Left cardiac atrium (tissue), 4 donors: ENCODE measurements at places on chromosomes 4 and X. TPM values are rescaled to one million over a fixed set of nuclear protein-coding genes. Genes with fewer than 3 reads are reported as not detected.

DNA sequence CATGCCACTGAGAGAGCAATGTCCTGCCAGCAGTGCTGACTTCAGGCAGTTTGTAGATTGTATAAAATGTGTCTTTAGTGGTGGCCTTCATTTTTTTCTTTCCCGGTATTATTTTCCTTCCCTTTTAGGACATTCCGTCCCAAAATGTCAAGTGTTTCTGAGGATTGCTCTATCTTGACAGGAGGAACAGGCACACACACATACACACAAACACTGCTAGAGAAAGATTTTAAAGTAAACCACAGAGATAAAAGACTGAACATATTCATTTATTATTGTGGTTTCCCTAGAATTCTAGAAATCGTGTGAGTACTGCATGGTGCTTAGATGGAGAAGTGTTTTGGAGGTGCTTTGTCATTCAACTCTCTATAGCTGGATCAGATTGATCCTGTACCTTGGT is 111.9 kb downstream of the GABRB1 start:
- DNase-seq: no peak

Gene SLC49A3
- total RNA-seq: 14.0 TPM

Gene FMR1
- total RNA-seq: 28.1 TPM

- no peak for DNase-seq
Observed at GRCh38 chr4:33057736-33058135, 2337.6 kb downstream of the PCDH7 start.

DNA sequence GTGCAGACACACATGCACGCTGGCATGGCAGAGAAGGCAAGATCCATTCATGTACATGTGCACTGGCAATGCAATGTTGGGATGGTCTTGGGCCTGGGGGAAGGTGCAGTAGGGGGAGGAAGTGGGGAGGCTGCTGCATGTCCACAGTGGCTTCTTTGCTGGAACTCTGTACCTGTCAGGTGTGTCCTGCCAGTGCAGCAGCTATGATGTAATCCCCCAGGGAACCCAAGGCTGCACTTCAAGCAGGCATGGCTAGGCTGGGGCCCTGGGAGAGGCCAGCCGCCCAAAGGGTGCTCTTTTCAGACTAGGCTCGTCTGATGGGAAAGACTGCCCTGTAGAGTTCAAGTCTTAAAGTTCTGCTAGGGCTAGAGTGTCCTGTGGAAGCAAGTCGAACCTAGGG is 1304.0 kb downstream of the FAM133A start:
- no peak for DNase-seq

Gene ADGRG2
- 1.2 TPM for total RNA-seq

Gene CLNK
- total RNA-seq: not detected

Gene SH3RF1
- 8.7 TPM for total RNA-seq

DNA sequence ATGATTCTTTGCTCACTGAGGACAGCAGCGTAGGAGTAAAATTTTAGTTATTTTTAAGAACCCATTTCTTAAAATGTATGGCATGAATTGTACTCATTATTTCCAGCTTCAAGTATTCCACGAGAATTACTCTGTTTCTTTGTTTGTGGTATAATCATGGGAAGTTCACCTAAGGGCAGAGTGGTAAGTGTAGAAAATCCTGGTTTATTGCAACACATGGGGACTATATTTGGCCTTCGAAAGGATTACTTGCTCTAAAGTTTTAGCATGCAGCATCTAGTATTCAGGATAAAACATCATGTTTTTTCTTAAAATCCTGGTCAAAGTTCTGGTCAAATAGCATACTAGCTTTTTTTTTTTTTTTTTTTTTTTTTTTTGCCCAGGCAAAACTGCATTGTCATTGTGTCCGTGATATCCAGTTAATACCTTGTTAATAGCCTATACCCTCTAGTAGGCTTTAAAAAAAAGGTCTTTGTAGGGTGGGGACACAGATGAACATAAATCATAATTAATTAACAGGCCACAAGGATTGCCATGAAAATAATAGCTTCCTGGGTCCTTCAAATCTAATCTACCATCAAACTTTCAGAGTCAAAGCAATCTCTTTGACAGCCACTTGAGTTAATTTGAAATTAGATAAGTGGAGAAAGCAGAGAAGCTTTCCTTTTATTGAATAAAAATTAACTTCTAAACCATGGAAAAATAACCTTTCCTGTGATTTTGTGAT is 44.6 kb upstream of the VEGFC start:
- no peak for DNase-seq

GRCh38 chrX:102950908-102951866 is 14.1 kb downstream of the RAB40AL start:
- DNase-seq: peak; percentile 27

DNA sequence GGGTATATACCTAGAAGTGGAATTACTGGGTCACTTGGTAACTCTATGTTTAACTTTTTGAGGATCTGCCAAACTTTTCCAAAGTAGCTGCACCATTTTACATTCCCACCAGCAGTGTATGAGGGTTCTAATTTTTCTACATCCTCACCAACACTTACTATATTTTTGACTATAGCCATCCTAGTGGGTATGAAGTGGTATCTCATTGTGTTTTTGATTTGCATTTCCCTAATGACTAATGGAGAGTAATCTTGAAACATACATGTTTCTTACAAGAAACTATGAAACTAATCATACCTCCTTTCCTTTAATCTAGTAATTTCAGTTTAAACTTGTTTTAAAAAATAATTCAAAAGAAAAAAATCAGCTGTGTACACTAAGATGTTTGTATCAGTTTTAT is 17.9 kb downstream of the BCLAF3 start:
- no peak for DNase-seq

Gene FAM184B
- not detected for total RNA-seq

- DNase-seq: no peak
Observed at GRCh38 chr4:124163401-124163800, 549.1 kb downstream of the ANKRD50 start.

Gene TCEAL5
- 0.50 TPM for total RNA-seq

- no peak for DNase-seq
Observed at GRCh38 chr4:39655211-39655610, 16.5 kb upstream of the SMIM14 start.

DNA sequence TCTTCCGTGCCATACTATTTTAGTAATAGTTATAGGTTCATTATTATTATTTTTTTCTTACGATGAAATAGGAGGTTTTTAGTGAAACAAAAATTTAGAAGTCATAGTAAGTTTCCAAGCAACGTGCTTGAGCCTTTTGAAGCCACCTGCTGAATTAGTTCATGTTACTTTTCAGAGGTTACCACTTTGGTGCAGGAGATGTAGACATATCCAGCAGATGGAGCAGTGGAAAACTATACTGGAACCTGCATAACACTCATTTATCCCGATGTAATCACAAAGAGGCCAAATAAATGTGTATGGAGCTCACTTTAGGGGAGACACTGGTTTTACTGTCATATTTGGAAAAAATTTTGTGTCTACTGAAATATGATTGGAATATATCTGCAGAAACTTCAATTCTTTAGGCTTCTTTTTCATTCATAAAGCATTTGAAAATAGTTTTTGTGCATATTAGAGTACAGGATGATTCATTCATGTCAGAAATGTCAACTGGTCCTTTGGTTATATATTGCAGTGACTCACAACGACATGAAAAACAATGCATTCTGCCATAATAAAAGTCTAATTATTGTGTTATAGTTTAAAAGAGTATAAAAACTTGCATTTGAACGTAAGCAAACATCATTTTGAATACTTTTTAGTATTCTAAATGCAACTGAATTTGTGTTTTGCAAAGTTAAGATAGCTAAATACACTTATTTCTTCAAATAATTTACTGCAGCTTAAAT is 2182.9 kb upstream of the TENM3 start:
- no peak for DNase-seq

Gene AKAP4
- not detected for total RNA-seq

- DNase-seq: peak; percentile 89
Observed at GRCh38 chrX:131792356-131792749, 230.7 kb upstream of the STK26 start.

DNA sequence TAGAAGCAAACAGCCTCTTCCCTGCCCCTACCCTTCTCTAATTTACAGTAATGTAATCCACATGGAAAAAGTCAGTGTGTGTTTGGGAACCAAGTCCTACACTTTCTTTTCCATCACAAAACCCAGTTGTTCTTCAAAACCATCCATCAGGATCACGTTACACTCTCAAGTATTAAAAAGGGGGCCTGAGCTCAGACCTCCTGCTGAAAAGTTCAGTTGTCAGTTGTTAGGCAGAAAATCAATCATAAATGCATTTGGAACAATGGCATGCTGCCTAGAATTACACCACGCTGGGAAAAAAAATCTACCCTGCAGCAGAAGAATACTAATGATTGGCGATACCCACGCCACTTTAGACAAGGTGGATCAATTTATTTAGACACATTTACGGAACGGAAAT is 236.5 kb downstream of the PARM1 start:
- DNase-seq: no peak

- no peak for DNase-seq
Observed at GRCh38 chrX:13485167-13485566, 84.2 kb upstream of the EGFL6 start.

DNA sequence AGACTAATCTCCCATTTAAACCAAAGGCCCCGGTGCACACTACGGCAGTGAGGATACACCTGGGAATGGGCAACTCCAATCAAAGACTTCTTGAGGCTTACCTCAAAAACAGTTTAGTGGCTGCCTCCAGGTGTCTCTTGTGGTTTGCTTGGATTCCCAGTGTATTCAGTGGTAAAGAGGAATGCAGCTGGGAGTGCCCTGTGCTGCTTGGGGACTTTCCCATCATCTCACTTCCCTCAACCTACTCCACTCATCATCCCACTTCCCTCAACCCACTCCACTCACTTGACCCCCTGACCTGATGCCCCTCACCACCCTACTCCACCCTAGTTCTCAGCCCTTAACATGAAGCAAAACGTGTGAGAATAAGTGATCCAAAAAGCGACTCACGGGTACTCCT is 177.3 kb upstream of the ETNPPL start:
- DNase-seq: no peak

Gene MMRN1
- 12.5 TPM for total RNA-seq

GRCh38 chr4:7103031-7103606 is 35.3 kb upstream of the GRPEL1 start:
- DNase-seq: peak; percentile 94

Gene PLS3
- 57.0 TPM for total RNA-seq

GRCh38 chr4:25540734-25541133 is 114.9 kb upstream of the SLC34A2 start:
- DNase-seq: no peak
